T-helper 2 cell (primary cell): ENCODE measurements at places on chromosomes 2 and 18.

DNA sequence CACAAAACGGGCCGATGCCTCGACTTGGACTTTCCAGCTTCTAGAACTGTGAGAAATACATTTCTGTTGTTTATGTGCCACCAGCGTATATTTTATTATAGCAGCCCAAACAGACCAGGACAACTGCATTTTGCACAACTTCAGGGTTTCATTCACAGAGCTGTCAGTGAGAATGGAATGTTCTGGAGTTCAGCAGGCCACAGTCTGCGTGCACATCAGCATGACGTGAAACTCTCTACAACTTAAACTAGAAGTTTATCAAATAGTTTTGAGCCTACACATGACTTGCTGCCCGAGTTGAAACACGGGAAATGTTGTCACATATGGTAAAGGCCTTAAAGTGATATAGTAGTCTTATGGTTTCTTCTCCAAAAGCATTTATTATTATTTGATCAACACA, 3.9 kb upstream of the TRIB2 start:
- DNase-seq = no peak

DNA sequence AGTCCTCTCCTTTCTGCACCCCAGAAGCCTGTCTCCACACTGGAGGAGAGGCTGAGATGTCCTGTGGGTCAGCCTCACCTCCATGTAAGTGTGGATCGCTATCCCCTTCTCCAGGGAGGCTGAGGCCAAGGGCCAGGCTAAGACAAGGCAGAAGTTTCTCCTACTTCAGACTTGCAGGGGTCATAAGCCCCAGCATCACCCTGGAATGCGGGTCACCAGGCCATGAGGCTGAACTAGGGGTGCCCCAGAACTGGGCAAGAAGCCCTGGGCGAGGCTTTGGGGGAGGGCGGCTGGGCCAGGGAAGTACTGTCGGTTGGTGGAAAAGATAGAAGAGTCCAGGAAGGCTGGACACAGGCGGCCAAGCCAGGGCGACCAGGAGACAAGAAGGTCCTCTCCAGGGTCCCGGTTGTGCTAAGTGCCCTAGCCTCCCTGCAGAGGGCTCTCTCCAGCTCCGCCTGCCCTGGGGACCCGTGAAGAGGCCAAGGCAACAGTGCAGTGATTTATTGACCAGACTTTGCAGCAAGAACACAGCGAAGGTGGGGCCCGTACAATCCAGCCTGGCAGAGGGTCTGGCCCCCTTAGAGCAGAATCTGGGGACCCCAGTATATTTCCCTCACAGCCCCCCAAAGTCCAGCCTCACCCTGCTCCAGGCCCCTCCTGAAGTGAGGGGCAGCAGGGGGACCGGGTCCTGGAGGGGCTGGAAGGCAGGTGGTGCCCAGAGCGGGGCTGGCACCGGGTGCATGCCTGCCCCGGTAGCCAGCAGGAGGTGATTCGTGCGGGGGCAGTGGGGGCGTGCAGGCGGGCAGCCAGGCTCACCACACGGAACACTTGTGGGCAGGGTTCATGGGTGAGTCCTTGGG, 8.1 kb downstream of the ECEL1 start:
- DNase-seq = no peak

GRCh38 chr18:53752781-53753367, 471.6 kb downstream of the MBD2 start:
- DNase-seq = no peak

- no peak for DNase-seq
These were observed 228.3 kb upstream of the EPC2 start for GRCh38 chr2:148416248-148416647.

DNA sequence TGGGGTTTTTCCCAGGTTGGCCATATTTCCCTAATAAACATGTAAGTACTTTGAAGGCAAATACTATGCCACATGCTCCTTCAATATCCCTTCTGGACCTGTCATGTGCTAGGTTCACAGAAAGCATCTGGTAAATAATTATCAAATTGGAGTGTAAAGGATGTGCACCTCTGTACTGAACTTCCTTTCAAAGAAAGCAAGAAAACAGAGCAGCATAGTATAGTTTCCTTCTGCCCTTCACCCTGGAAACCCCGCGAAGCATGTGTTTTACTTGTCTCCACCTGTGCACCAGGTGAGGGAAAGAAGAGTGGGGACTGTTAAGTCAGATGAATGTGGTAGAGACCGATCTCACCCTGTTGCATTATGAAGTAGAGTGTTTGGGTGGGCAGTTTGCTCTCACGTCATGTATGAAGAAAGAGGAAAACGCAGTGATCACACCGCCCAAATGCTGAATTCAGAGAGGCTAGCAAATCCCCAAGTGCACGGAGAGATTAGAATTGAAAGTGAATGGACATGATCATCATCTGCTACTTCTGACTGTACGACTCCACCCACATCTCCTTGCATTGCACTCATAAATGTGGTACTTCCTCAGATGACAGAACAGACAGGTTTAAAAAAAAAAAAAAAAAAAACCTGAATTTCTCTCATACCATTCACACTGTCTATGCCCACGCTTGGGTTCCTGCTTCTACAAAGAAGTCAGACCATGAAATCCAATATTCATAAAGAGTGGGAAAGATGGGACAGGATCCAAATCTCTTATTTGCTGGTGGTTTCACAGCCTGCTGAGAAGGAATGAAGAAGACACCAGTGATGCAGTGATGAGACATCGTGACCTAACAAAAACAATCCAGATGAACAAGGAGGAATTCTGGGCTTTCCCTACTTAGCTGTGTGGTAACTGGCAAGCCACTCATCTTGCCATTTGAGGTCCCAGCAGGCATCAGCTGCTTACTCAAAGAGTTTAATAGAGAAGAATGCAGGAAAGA, 448.6 kb downstream of the BCL11A start:
- DNase-seq = no peak

DNA sequence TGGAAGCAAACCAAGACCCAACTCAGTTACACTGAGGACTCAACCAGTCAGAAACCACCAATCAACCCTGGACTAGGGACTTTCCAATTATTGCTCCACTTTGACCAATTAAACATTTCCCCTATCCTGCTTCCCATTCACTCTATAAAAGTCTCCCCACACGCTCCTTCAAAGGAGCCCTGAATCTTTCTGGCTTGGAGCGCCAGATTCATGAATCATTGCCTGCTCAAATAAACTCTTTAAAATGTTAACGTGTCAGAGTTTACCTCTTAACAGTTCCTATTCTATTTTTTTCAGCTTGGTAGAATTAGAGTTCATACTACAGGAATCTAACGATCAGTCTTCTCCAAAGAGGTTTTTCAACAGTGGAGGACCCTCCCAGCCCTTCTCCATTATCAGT, 20.7 kb upstream of the SULT1C2 start:
- DNase-seq = no peak

DNA sequence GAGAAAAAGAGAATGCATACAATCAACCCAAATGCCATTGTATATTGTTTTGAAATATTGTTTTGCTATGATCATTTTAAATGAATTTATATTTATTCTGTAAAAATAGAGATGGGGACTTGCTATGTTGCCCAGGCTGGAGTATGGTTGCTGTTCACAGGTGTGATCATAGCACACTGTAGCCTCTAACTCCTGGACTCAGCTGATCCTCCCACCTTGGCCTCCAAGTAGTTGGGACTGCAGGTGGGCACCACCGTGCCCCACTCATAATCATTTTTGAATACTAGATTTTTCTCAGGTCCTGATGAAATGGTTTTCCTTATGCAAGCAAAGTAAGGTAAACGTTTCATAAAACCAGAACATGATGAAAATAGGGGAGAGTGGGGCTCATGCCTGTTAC, 46.3 kb downstream of the TMEM17 start:
- DNase-seq = no peak

- no peak for DNase-seq
These were observed 112.1 kb downstream of the KYNU start for GRCh38 chr2:142989273-142990204.

GRCh38 chr2:148479398-148479797, 165.2 kb upstream of the EPC2 start:
- no peak for DNase-seq

DNA sequence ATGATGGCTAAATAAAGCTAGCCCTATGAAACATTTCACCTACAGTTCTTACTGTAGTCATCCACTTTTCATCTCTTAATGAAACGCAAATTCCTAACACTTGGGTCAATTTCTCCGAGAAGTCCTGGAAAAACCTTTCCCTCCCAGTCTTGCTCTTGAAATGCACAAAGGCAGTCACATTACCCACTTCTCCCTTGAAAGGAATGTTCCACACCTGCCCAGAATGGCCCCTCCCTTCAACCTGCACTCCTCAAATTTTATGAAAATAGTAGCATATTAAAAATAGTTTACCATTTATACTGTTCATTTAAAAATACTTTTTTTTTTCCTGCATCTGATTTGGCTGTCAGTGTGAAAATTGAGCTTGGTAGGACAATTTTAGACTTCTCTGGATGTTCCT, 64.7 kb upstream of the ACAA2 start:
- DNase-seq = no peak

DNA sequence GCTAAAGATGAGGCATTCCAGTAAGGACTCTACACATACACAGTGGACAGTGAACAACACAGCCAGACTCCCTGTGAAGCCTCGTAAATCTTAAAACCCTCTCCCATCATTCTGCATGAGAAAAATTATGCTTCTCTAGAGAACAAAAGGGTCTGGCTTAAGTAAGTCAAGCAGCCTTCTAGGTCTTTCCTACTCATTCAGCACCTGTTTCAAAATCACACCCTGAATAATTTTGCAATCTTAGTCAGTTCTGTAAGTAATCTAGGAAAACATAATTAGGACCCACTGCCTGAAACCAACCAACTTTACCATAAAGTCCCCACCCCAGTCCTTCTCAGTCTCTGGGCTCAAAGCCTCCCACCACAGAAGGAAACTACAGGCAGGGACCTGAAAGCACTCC, 19.7 kb downstream of the IAH1 start:
- no peak for DNase-seq
